Smooth muscle cell of bladder (primary cell): ENCODE measurements at places on chromosomes 11 and 22. TPM values are rescaled to one million over a fixed set of nuclear protein-coding genes. Genes with fewer than 3 reads are reported as not detected.

The NRXN2 gene
- 0.57 and 0.74 TPM in 2 replicates for total RNA-seq

The TSSK2 gene
- not detected in 2 replicates for total RNA-seq

The PHLDB1 gene
- 48.4 and 108 TPM in 2 replicates for total RNA-seq

The GLB1L3 gene
- total RNA-seq: not detected in 2 replicates

The ANGPTL5 gene
- total RNA-seq: under 0.01 TPM in 2 replicates

The GUCD1 gene
- 197 and 209 TPM in 2 replicates for total RNA-seq

The MS4A6A gene
- total RNA-seq: not detected in 2 replicates
